Lower leg skin (tissue), 4 donors: ENCODE measurements at places on chromosomes 7 and 10. TPM values are rescaled to one million over a fixed set of nuclear protein-coding genes. Genes with fewer than 3 reads are reported as not detected.

DNA sequence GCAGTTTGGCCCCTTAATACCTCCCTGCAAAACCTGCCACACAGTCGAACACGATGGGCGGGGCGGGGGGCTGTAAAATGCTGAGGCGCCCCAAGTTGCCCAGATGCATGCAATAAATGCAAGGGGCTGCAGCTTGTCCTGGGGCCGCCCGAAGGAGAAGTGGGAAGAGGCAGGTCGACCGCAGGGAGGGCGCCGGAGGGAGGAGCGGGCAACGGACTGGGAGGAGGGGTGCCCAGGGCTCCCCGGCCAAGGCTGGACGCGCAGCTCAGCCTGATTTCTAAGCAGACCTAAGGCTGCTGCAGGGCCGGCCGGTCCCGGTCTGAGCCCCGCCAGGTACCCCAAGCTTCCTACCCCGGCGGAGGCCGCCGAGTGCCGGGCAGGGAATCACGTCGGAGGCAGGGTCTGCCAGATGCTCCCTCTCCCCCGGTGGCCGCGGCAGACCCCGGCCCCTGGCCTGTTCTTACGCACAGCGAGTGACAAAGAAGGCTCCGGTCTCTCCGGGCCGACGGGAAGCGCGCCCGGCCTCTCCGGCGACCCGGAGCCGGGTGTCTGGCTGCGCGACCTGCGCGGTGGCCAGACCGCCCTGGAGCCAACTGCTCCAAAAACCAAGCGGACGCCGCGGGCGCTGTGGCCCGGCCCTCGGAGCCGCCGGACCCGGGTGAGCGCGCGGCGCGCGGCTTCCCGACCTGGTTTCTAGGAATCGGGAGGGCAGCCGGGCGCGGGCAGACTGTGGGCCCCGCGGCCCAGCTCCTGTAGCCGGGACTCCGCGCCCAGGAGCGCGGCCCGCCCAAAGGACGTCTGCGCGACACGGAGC, 744 bp upstream of the EBF3 start:
- peak; percentile 87 for DNase-seq

DNA sequence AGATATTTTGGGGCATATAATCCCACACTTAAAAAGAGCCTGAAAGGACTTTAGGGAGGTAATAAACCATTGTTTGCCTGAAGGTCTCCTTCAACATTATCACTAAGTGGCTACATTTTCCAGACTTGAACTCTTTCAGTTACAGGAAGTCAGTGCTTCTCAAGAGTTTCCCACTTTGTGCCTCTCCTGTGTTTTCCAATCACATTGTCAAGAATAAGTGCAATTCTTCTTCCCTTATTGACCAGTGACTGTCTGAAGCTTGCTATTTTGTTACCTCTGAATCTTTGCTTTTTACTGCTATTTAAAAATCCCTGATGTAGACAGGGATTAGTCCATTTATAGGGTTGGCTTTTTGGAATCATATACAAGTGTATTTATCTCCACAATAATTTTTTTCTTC, 346.7 kb upstream of the ANKRD30A start:
- DNase-seq: no peak

DNA sequence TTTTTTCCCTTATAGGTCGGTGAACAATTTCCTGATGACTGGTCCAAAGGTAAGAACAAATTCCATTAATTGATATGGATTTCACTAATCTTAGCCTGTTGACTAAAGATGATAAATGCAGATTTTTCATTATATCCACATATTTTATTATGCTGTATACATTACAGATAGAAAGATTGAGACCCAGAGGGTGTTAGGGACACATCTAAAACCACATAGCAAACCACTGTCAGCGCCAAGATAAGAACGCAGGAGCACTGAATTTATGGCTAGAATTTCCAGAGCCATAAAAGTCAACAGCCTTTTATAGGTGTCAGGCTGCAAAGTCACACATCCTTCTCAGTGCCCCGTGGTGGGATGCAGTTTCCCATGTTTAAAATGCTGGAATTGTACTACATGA, 16.2 kb downstream of the WNT8B start:
- DNase-seq: no peak

DNA sequence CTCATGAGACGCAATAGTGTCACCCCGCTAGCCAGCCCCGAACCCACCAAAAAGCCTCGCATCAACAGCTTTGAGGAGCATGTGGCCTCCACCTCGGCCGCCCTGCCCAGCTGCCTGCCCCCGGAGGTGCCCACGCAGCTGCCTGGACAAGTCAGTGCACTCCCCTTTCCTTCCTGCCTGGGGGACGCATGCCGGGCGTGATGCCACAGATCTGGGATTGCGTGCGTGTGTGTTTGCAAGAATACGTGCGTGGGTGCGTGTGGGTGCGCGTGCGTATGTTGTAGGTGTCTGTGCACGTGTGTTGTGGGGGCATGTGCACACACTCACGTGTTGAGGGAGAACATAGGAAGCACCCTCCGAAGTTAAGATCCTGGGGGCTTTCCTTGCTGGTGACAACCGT, 23.5 kb downstream of the PFKFB3 start:
- DNase-seq: no peak

DNA sequence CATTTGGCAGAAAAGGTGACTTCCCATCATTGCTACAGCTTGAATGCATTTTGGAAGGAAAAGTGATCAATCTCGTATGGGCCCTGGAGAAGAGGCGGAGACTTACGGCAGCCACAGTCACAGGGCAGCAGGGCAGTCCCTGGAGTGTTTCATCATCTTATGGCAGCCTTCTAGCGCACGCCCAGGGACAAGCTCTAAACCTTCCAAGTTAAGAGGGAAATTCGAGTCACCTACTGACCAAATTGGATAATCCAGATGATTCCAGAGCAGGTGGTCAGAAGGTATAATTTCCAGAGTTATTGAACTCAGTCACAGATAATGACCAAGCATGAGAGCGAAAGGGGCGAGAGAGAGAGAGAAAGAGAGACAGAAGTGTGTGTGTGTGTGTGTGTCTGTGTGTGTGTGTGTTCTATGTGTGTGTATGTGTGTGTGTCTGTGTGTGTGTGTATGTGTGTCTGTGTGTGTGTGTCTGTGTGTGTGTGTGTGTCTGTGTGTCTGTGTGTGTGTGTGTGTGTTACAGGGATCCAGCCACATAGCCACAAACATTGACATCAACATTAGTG, 123.7 kb upstream of the ADAM12 start:
- no peak for DNase-seq

DNA sequence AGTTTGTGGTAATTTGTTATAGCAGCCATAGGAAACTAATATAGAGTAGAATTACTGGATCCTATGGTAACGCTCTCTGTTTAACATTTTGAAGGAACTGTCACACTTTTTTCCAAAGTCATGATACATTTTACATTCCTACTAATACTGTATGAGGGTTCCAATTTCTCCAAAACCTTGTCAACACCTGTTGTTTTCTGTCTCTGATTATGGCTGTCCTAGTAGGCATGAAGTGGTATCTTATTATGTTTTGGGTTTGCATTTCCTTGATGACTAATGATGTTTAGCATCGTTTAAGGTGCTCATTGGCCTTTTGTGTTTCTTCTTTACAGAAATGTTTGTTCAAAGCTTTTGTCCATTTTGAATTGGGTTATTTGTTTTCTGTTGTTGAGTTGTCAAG, 69.6 kb downstream of the VPS50 start:
- no peak for DNase-seq

- DNase-seq: no peak
Observed at GRCh38 chr10:110326351-110327032, 21.8 kb upstream of the SMNDC1 start.

DNA sequence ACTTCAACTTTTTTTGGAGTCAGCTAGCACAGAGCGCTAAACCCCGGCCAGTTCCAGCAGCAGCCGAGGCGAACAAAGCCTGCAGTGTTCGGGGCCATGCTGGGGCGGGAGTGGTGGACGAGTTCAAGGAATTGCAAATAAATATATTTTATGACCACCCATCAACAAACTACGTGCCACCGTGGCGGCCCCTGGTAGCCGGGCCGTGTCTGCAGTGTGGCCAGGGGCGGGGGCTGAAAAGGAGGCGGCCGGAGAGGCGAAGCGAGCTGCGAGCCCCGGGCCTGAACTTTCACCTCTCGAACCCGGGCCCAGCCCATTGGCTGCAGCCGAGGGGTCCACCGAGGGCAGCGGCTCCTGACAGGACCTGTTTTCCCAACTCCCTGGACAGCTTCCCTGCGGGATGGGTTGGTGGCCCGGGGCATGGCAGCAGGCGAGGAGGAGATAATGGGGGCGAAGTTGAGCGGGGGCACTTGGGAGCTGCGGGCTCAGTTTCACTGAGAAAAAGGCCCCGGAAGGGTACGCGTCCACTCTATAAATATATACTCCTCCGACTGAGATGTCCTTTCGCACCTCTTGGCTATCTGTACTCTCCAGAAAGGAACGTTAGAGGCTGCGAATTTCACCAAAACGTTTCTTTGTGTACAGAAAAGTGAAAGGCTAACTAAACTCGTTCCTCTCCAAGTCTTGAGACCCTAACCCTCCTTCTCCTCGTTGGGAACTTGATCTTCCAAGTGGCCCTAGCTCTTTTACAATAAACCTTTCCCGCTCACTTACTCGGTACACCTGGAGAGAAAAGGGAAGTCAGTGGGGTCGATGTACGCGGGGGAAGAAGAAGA, 164.6 kb upstream of the PPP1R3A start:
- DNase-seq: peak; percentile 86

The ACHE gene
- total RNA-seq: not detected

GRCh38 chr10:111298031-111298430, 221.2 kb downstream of the ADRA2A start:
- no peak for DNase-seq

DNA sequence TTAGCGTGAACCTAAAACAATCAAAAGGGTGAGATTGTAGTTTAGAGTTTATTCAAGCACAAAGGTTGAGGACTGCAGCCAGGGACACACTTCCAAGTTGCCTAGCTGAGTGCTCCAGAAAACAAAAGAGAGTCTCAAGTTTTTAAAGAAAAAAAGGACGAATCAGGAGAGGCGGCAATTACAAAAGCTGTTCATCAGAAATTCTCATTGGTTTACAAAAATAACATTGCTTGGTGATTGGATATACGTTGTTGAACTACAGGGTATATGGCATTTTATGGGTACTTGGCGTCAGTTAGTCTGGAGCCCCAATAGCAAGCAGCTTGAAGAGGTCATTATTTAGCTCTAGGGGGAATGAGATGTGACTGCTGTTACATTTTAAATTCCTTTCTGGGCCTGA, 11.5 kb downstream of the ZNF438 start:
- DNase-seq: no peak

GRCh38 chr7:4689668-4690067, 7.6 kb downstream of the FOXK1 start:
- DNase-seq: no peak

The PLA2G12B gene
- total RNA-seq: not detected

DNA sequence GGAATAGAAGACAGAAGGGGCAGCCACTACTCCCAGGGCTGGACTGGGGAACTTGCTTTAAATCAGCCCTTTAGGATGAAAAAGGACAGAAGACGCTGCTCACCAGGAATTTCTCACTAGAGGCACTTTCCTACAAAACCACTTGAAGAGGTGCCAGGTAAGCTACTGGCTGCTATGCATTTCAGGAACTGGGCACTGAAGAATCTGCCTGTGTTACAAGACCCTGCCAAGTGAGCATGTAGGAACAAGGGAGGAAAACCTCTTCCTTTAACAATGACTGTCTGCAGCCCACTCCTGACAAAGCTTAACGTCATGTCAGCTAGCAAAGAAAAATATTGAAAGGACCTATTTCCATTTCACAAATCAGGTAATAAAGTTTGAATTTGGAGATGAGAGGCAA, 5.8 kb upstream of the AGMO start:
- no peak for DNase-seq

GRCh38 chr10:96470116-96470743, 43.5 kb downstream of the TLL2 start:
- DNase-seq: no peak

The CYP3A7 gene
- total RNA-seq: 0.30 TPM

The TASOR2 gene
- total RNA-seq: 33.3 TPM

The PNLIP gene
- not detected for total RNA-seq

GRCh38 chr10:42615419-42615818, 23.0 kb downstream of the ZNF33B start:
- no peak for DNase-seq

- peak; percentile 53 for DNase-seq
Observed at GRCh38 chr7:26616235-26616634, 248.2 kb downstream of the SKAP2 start.

The FKBP6 gene
- total RNA-seq: not detected

GRCh38 chr10:47452495-47453140, 31.3 kb downstream of the ANXA8 start:
- no peak for DNase-seq

The DLX6 gene
- total RNA-seq: 2.0 TPM

GRCh38 chr10:58026036-58026435, 241.7 kb downstream of the IPMK start:
- DNase-seq: no peak

DNA sequence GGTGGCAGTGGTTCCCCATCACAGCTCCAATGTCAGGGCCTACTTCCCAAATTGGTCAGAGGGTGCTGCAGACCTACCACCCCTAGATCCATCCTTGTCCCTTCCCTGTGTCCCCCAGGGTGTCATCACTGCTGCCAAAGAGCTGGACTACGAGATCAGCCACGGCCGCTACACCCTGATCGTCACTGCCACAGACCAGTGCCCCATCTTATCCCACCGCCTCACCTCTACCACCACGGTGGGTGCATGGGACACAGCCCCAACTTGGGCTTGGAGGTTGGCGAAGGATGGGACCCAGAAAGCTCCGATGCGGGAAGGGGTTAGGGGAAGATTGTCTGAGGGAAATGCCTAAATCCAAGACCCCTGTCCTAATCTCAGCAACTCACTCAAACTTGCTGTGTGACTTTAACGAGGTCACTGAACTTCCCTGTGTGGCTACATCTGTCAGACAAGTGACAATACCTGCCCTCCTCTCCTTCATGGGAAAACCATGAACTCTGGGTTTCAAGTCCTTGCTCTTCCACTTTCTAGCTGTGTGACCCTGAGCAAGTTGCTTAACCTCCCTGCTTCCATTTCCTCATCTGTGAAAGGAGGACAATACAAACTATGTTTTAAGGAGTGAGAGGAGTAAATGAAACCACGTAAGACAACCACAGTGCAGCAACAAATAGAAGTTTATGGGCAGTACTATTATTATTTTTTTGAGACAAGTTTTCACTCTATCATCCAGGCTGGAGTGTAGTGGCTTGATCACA, 4.9 kb upstream of the VSIR start:
- DNase-seq: no peak

DNA sequence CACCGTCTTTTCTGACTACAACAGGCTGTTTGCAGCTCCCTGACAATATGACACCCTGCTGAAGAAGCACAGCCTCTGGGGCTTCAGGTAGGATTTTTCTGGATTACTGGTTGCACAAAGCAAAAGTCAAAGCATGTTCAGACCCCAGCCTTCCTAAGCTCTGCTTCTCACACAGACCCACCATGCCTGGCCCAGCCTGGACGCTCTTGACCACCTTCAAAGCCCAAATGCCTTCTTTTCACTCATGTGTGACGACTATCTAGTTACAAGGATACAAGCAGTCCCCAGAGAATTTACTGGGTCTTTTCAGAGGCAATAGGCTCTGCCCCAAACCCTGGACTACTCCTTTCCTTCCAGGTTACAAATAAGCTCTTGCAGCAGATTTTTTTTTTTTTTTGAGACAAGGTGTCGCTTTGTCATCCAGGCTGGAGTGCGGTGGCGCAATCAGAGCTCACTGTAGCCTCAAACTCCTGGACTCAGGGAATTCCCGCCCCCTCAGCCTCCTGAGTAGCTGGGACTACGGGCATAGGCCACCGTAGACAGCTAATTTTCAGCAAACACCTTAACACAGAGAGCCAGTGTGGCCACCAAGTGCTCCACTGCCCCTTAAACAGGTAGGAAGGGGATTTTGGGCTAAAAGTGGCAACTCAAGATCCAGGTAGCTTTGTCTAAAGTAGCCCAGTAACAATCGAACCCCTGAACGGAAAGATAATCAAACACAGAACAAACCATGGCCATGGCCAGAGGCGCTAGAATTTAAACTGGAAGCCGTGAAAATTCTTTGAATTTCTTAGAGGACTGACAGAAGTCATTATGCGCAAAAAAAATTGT, 16.2 kb downstream of the SVIL start:
- no peak for DNase-seq
